Vagina (tissue), 2 donors: ENCODE measurements at places on chromosomes 6 and 20.

DNA sequence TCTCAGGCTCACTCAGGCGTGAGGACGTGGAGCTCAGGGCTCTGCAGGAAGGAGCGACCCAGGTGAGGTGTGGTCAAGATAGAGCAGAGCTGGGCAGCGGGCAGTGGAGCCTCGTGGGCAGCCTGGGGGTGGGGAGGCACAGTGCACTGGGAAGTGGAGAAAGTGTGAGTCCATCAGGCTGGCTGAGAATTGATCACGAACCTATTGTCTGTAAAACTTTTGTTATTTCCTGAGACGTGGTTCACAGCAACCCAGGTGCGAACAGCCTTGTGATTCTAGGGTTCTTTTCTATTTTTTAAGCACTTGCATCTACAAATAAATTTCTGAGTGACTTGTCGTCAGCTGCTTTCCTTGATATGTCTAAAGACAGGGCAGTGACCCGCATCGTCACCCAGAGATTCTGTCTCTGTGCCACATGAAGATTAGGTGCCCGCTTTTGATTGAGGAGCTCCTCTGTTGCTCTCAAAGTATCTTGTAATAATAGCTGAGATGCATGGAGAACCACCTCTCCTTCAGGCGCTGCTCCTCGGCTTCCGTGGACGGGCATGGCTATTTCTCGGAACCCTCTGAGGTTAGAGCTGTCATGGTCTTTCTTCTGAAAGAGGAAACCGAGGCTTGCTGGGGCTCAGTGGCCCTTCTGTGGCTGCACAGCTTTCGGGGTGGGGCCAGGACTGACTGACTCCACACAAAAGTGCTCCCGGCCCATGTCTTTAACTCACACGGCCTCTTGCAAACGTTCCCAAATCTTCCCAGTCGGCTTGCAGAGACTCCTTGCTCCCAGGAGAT is 662 bp upstream of the CCR6 start:
- DNase-seq: no peak

DNA sequence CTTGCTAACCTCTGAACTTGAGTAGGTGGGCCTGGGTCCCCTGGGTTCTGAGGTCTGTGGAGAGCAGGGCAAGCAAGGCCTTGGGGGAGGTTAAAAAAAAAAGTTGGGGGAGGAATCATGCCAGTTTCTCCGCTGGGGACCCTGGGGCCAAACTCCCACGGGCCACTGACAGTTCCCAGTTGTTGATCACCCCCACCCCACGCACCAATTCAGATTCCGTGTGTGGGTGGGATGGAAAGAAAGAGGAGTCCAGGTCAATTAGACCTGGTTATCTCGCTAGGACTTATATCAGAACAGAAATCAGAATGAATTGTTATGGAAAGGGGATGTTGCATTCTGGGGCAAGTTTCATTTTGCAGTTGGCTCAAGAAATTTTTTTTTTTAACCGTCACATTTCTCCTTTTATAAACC is 46.7 kb upstream of the SUPT3H start:
- DNase-seq: no peak

- DNase-seq: no peak
Observed at GRCh38 chr6:111731456-111732195, 125.9 kb upstream of the TRAF3IP2 start.

- DNase-seq: no peak
Observed at GRCh38 chr6:69926745-69927144, 60.4 kb downstream of the COL19A1 start.

GRCh38 chr20:63081351-63081750 is 74.6 kb upstream of the BHLHE23 start:
- DNase-seq: no peak

- DNase-seq: no peak
Observed at GRCh38 chr6:71228461-71229041, 60.1 kb upstream of the OGFRL1 start.

DNA sequence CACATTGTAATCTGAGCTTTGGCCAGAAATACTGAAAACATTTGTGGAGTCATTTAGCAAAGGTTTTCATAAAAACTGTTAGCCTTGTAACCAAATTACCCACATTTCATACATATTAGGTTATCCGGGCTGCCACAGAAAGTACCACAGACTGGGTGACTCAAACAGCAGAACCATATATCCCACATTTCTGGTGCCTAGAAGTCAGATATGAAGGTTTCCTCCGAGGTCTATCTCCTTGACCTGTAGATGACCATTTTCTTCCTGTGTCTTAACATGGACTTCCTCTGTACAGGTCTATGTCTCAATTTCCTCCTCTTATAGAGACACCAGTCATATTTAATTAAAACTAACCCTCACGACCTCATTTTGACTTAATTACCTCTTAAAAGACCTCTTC is 49.5 kb upstream of the SMIM28 start:
- DNase-seq: no peak

- no peak for DNase-seq
Observed at GRCh38 chr6:135281227-135281626, 100.1 kb downstream of the MYB start.

- no peak for DNase-seq
Observed at GRCh38 chr20:58377766-58378401, 11.1 kb upstream of the VAPB start.

DNA sequence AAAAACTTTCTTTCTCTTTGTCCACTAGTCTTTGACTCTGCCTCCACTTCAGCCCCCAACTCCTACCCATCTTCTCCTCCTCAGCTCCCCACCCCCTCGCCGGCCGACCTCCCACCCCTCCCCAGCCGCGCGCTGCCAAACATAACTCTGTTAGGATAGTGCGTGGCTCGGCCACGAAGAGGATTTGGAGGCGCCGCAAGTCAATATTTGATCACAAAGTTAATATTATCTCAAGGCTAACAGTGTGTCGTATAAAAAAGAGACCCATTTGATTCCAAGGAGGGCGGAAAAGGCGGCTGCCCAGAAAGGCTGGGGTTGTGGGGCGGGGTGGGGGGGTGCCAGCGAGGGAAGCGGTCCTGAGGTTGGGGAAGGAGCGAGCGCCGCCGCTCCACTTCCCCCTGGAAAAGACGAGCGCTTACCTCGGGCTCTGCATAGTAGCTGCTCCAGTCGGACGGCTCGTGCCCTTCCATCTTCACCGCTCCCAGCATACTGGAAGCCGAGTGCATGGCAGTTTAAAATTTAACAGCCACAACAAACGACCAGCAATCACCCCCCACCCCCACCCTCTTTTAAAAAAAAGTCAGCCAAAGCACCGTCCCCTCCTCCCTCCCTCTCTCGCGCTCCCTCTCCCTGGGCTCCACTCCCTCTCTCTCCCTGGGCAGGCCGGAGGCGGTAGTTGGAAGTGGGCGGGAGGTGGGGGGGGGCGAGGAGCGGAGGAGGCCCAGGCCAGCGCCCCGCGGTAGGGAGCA is 425 bp downstream of the FOXA2 start:
- no peak for DNase-seq

- no peak for DNase-seq
Observed at GRCh38 chr20:62959101-62959971, 6.8 kb downstream of the SLC17A9 start.

GRCh38 chr6:37535428-37535758 is 35.7 kb upstream of the CCDC167 start:
- no peak for DNase-seq

GRCh38 chr6:71396410-71396801 is 107.8 kb downstream of the OGFRL1 start:
- no peak for DNase-seq

DNA sequence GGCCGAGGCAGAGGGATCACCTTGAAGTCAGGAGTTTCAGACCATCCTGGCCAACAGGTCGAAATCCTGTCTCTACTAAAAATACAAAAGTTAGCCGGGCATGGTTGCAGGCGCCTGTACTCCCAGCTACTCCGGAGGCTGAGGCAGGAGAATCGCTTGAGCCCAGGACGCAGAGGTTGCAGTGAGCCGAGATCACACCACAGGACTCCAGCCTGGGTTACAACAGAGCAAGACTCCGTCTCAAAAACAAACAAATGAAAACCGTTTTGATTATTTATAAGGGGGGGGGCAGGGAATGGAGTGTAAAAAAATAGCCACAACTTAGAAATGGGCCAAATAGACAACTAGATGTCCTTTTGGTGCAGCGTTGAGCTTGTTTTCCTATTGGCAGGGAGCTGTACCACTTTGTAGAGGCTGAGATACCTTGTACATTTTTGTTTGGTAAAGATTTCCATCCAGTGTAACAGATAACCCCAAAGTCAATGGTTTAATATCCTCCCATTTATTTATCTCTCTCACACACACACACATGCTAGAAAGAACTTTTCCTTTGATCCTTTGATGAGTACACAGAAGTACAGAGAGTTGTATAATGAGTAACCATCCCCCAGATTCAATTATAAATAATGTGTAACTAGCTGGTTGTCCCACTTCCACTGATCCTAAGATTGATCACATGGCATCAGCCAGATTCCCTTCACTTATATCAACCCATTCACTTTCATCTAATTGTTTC is 477.5 kb downstream of the PRKN start:
- DNase-seq: no peak

- no peak for DNase-seq
Observed at GRCh38 chr6:151658091-151658490, 149.4 kb upstream of the ESR1 start.

DNA sequence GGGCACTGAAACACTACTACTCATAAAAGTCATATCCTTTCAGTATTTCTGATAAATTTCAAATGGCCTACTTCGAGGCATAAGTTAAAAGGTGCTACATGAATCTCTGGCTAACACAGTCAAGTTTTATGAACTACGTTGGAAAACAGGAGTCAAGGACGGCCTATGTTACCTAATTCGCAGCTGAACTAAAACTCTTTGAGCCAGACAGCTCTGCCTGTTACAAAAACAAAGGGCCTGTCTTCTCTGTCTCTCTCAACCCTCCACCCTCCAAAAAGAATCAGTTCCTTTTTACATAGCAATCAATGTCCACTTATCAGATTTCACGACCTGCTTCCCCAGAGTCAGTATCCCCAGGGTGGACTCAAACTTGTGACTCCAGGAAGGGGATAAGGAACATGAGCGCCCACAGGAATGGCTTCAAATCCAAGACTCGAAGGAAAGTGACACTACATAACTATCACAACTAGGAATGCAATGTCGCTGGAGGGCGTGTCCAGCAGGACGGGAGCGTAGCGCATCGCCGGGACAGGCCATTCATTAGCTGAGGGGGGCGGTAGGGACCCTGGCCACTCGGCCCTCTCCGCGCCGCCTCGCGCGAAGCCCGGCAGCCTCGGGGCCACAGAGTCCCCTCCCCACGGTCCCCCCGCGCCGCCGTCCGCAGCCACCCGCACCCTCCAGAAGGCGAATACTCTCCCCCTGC is 591 bp downstream of the IBTK start:
- DNase-seq: no peak

DNA sequence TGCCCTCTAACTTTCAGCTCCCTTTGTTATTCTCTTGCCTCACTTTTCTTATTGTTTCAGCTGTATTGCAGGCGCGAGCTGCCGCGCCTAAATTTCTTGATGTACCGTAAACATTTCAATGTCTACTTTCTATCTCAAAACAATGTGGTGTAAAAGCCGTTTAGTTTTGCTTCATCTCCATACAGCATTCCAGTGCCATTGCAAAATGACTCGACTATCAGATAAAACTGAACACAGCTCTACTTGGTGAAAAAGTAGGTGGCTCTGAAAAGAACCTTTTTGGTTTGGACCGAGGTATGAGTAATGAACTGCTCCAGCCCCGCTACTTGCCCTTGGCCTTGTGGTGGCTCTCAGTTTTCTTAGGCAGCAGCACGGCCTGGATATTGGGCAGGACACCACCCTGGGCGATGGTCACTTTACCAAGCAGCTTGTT is 74.6 kb downstream of the OR2B2 start:
- no peak for DNase-seq

- DNase-seq: no peak
Observed at GRCh38 chr20:31821427-31821826, 2.3 kb downstream of the MYLK2 start.

GRCh38 chr6:169253337-169254238 is at the start of gene THBS2:
THBS2 (minus strand) TSS chr6:169253846; CDS start chr6:169250784, 3,062 bp downstream.
- DNase-seq: peak; percentile 96

GRCh38 chr20:17593902-17594301 is 24.0 kb downstream of the DSTN start:
- DNase-seq: no peak

DNA sequence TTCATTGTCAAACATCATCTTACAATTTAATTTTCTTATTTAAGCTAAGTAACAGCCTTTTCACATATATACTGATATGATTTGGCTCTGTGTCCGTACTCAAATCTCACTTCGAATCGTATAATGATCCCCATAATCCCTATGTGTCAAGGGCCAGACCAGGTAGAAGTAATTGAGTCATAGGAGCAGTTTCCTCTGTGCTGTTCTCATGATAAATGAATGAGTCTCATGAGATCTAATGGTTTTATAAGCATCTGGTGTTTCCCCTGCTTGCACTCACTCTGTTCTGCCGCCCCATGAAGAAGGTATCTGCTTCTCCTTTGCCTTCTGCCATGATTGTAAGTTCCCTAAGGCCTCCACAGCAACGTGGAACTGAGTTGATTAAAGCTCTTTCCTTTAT is 25.1 kb upstream of the CMTR1 start:
- DNase-seq: no peak

DNA sequence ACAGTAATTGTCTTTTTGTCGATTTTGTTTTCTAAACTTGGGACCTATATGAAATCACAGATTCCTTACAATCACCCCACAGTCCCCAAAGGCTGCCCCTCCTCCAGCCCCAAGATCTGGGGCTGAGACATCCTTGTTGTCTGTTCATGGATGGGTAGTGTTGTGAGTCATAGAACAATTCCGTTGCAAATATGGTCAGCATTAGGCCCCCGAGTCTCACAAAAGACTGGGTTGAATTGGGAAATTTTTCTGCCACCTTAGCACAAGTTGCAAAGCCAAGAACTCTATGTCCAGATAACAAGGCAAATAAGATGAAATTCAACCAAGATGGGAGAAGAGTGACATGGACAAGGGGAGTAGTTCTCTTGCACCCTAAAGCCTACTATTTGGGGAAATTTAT is 10.5 kb upstream of the TAB2 start:
- no peak for DNase-seq

DNA sequence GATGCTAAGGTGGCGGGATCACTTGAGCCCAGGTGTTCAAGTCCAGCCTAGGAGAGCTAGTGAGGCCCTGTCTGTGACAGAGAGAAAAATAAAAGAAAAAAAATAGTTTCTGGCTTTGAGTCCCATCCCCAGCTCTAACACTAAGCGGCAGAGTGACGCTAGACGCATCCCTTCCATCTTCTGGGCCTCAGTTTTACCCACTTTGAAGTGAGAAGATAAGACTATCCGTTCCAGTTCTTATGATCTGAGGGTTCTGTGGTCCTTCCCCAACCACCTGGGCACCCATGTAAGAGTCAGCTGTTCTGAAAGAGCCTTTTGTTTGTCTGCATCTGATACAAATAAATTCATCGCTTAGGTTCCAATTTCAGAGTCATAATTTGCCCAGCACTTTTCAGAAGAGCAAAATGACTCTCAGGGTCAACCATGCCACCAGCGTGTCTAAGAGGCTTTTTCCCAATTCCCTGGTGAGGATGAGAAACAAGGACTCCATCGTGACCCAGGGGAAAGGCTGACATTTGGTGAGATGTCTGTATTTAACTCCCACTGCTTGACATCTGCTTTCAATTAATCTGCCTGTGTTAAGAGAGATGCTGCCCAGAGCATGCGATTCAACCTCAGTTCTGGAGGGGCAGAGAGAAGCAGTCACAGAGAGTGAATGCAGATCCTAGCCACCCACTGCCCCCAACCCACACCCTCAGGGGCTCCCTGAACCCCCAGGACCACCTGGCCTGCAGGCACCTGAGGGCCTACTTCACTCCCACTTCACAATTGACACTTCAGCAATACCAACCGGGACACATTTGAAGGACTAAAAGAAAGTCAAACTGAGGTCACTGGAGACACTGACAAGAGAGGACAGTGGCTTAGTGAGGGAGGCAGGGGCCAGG is 131.6 kb upstream of the TOP1 start:
- no peak for DNase-seq

- DNase-seq: no peak
Observed at GRCh38 chr6:126944512-126944911, 174.0 kb upstream of the RSPO3 start.
